ENCODE measurements at places on chromosomes 12 and 14.

GRCh38 chr12:66852765-66853164 is 173.9 kb upstream of the GRIP1 start:
- DNase-seq: no peak

DNA sequence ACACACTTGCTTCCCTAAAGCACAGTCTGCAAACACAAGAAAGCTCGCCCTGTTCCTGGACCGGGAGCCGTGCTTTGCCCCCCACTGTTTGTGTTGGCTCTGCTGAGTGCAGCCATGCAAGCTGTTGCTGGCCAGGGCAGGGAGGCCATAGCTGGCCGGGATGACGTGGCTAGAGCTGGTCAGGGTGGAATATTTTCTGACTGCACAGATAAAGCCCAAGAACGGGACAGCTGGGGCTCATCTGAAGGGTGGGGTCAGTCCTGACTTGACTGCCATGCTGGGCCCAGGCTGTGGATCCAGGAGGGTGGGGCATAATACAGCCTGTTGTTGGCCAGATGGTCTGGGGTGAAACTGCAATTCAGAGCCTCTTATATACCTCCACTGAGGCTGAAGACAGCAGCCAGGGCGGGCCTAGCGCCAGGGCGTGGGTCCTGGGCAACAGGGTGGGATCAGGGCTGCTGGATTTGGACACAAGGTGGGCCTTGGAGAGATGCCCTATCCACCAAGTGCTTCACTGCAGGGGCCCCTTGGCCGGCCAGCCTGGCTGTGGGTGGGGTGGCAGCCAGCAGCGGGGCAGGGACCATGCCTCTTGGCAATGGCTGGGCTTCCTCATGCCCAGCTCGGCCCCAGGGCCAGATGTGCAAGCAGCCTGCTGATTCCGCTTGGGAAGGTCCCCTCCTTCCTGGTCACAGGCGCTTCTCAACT is 14.8 kb downstream of the KMT5A start:
- DNase-seq: no peak

DNA sequence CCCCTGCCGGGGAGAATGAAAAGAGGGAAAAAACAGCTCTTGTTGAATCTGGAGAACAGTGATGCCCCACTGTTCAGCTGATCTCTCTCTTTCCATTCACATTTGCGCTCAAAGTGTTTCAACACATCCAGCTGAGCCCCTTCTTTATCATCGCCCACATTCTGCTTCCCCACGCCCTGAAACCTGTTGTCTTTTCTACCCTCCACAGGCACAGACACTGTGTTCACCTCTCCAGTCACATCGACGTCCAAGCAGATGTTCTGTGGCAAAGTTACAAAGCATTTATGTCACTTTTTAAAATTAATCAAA is 338.7 kb downstream of the EGLN3 start:
- no peak for DNase-seq

DNA sequence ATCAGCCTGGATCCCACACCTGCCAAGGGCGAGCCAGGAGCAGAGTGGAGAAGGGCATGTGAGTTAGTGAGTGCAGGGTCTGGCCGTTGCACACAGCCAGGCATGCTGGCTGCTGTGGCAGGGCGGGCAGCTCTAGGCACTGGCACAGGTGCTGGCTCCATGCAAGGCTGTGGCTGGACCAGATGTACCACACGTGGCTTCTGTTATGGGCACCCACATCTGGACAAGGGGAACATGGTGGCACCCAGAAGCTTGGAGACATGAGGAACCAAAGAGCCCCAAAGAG is 20.1 kb downstream of the SERPINA3 start:
- DNase-seq: no peak

DNA sequence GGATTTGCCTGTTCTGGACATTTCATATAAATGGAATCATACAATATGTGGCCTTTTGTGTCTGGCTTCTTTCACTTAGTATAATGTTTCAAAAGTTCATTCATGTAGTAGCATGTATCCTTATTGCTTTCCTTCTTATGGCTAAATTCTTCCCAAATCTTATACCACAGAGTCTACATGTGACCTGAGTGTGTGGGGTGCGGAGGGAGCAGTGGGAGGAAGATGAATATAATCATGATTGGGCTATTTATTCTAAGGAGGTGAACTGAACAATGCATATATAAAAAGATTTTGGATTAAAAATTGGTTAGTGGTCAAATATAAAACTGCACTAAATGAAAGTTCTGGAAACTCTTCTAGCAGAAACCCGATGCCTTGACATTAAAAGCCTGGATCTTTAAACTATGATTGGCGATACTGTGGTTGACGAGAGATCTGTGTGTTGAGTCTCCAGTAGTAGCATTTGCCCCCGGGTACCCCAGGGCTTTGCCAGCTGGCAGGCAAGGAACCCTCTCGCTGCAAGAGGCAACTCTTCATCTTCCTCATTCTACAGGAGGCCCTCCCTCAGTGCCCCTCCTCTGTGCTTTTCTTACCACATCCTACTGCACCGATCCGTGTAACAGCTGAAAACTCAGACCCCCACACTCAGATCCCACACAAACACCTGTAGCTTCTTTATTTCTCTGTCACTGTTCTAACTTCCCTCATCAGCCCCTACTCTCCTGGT is 2.6 kb downstream of the CYP46A1 start:
- no peak for DNase-seq

- no peak for DNase-seq
These were observed 24.3 kb downstream of the TSPAN9 start for GRCh38 chr12:3101309-3102024.

GRCh38 chr14:53668897-53669296 is 287.7 kb downstream of the BMP4 start:
- DNase-seq: peak; percentile 30

- DNase-seq: no peak
These were observed 7.5 kb upstream of the FOXG1 start for GRCh38 chr14:28758885-28759652.

- no peak for DNase-seq
These were observed 188.9 kb downstream of the TMX1 start for GRCh38 chr14:51428981-51429380.

DNA sequence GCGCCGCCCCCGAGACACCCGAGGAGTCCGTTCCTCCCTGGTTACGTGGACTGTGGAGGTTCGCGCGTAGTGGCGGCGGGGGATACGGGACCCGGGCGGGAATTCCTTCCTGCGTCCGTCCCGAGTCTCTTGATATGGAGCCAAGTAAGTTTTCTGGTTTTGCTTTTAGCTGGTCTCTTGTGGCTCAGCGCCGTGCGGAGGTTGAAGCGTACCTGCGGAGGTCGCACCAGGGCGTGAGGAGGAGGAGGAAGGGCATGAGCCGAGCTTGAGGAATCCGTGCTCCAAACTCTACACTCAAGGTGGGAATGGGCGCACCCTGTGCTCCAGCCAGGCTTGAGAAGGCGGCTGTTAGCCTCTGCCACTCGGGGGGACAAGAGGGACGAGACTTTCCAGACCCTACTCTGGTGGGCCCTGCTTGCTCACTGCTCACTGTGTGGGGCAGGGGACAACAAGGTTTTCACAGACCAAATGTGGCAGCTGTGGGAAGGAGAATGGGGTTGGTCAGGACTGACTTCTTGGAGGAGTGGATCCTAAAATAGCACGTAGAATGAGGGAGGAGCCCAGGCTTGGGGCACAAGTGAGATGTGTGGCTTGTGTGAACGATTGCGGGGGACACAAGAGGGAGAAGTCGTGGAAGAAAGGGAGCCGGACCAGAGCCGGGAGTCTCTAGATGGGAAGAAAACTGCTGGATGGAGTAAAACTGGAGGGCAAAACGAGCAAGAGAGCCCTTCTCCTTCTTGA is 577 bp downstream of the ATG101 start:
- no peak for DNase-seq

DNA sequence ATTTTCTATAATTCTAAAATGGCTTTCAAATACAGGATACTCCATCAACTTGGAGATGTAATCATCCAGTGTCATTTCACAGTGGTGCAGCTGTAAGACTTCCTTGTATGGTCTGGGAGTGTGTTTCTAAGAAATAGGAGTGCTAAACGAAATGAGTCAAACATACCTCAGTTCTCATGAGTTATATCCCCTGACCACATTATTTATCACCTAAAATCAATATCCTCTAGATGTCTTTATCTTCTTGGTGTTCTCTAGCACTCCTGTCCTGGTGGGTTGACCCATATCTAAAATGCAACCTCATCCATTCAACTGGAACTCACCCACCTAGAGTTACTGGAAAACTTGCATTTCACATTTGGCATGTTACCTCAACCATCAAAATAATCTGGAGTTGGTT is 33.2 kb downstream of the TMEM30B start:
- DNase-seq: peak; percentile 92

GRCh38 chr12:103947871-103948555 is 17.7 kb upstream of the TDG start:
- no peak for DNase-seq

DNA sequence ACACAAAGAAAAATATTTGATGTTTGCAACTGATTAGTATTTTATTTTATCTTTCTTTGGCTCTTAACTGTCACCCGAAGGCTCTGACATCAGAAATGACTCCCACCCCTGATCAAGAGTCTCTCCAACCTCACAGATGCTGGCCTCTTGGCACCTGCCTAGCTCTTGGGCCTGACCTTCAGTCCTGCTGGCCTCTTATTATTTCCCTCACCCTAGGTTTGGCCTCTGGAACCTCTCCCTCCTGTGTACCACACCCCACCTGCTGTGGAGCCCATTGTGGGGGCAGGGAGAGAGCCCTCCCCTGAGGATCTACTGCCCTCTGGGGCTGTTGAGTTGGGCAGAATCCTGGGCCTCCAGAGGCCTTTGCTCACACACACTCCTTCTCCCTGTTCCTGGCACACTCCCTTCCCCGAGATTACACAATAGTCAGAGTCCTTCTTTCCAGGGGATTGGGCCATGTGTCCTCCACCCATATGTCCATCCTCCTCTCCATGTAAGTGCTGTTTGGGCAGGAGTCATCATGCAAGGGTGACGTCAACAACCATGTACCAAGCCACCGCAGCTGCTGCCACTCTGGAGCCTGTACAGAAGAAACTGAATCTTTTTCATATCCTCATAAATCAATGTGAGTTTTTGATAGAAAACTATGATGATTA is 124.3 kb downstream of the RASSF9 start:
- DNase-seq: no peak

GRCh38 chr14:81517798-81518398 is 15.8 kb downstream of the SEL1L start:
- DNase-seq: no peak

- peak; percentile 82 for DNase-seq
These were observed 9.8 kb upstream of the SSTR1 start for GRCh38 chr14:38197784-38198335.

DNA sequence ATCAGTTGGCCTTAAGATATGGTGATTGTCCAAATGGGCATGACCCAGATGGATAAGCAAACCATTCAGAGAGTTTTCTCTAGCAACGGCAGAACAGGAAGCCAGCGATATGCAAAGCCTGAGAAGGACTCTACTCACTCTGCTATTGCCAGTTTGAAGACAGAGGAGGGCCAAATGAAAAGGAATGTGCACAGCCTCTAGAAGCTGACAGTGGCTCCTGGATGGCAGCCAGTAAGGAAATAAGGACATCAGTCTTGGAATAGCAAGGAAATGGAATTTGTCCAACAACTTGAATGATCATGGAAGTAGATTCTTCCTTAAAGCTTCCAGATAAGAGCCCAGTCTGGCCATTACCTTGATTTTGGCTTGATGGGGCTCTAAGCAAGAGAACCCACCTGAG is 60.0 kb downstream of the TMTC2 start:
- DNase-seq: no peak

DNA sequence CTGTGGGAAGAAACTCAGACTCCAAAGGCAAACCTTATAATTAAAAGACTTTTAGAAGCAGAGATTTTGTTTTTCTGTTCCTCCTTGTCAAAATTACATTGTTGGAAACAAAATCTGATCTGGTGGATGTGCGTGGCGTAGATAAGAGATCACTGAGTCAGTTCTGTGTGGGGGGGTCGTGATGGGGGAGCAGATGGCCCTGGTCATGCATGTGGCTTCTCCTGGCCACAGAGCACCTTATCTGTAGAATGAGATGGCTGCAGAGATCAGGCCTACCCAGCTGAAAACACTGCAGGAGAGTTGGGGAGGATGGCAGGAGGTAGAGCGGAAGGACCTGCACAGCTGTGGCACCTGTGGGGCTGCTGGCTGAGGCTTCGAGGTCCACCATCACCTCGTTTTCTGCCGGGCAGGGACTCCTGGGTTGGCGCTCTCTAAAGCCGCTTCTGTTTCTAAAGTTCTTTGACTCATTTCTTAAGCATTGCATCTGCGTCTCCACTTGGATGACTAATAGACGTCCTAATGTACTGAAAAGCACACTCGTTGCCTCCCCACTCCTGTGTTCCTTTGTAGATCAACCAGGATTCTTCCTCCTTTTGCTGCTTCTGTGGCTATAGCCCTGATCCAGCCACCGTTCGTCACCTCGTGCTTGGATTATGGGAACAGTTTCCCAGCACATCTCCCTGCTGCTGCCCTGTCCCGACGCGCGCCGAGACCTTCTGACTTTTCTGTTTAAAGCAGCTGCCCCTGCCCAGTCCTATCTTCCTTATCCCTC is 93.4 kb downstream of the TSPAN9 start:
- peak; percentile 53 for DNase-seq

GRCh38 chr14:63513756-63514155 is 29.4 kb downstream of the PPP2R5E start:
- no peak for DNase-seq

- no peak for DNase-seq
These were observed 13.0 kb downstream of the TBX5 start for GRCh38 chr12:114392909-114393308.

DNA sequence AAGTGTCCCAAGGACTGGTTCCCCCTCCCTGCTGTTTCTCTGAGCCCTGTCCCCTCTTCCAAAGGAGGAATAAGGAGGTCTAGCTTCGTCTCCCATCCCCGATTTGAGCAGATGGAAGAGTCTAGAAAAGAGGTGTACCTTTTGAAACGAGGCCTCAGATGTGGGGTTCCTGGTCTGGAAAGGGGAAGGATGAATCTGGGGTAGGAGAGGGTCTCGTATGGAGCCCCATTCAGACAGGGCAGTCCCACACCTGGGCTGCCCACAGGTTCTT is 13.3 kb downstream of the MEG3 start:
- no peak for DNase-seq

All from fibroblast of skin of left biceps (primary cell).